CD4-positive, alpha-beta memory T cell (primary cell): ENCODE measurements at places on chromosomes 3 and 15. TPM values are rescaled to one million over a fixed set of nuclear protein-coding genes. Genes with fewer than 3 reads are reported as not detected.
A peak's percentile ranks its signal among the peaks of the same experiment; 100 is the strongest.

TNIK gene
- total RNA-seq, result 86.3 TPM

LRRC31 gene
- not detected for total RNA-seq

GRCh38 chr3:192817053-192817452 lies 89.7 kb upstream of the FGF12 start:
- no peak for DNase-seq

DNA sequence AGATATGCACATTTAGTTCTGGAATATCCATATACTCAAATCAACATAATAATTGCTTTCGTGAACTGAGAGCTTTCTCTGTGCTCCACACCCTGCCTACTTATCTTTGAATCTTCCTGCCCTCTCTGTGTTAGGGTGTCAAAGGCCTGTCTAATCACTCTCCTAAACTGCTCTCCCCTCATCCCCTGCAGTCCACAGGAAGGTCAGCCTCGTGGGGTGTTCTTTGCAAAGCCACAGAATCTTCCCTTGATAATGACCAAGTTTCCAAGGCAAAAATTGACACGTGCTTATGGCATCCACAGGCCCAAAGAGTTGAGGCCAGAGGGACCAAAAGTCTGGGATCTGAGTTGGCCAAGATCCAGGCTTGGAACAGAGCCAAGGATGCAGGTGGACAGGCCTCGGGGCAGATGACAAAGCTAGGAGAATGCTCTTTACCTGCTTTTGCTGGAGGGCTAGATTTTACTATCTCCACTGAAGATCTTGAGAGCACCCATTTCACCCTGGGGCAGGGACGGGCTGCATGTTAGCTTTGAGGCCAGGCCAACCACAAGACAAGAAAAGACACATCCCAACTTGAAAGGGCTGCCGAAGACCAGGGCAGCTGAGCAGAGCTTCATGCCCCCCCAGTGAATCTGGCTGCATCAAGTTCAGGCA lies 20.4 kb downstream of the BHLHE40 start:
- DNase-seq, result no peak

GRCh38 chr15:88036154-88036839 lies 220.2 kb downstream of the NTRK3 start:
- DNase-seq, result no peak

- no peak for DNase-seq
Observed at GRCh38 chr3:8555113-8555661, 53.6 kb downstream of the LMCD1 start.

- DNase-seq, result no peak
Observed at GRCh38 chr3:111215481-111215880, 143.9 kb downstream of the NECTIN3 start.

CFAP20DC gene
- total RNA-seq, result 0.44 TPM

SPRED1 gene
- total RNA-seq, result 0.42 TPM

DNA sequence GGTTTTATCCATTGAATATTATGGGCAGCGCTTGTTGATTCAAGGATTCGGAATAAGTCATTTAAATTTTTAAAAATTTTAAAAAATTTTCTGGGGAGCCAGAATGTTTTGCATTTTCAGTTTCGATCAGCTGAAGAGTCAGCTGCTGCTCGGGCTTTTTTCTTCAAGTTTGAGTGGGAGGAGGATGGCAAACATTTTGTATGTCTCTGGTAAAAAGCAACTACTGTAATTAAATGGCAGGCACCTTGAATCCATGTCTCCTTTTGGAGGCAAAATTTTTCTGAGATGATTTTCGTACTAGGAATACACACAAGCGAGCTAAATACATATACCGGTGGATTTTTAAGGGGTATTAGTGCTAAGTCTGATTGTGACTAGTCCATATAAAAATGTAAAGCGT lies 612 bp downstream of the C3orf38 start:
- peak; percentile 31 for DNase-seq

DNA sequence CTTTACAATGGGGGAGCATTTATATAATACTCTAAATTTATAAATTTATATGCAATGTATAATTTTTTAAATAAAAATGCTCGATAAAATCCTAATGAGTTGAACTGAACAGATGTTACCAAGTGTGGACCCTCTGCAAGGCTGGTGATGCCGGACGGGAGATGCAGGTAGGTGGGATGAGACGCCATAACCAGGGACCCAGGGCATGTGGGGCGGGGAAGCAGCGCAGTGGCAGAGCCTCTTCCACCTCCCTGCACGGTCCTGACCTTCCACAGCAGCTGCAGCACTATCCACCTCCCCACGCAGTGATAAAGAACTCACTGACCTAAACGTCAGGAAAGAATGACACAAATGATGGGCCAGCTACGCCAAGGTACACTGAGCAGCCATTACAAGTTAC lies 12.8 kb downstream of the PCSK6 start:
- no peak for DNase-seq

RARB gene
- total RNA-seq, result not detected
